Anterior cingulate cortex (tissue), 58 donors: ENCODE measurements at places on chromosomes 2 and 18.

DNA sequence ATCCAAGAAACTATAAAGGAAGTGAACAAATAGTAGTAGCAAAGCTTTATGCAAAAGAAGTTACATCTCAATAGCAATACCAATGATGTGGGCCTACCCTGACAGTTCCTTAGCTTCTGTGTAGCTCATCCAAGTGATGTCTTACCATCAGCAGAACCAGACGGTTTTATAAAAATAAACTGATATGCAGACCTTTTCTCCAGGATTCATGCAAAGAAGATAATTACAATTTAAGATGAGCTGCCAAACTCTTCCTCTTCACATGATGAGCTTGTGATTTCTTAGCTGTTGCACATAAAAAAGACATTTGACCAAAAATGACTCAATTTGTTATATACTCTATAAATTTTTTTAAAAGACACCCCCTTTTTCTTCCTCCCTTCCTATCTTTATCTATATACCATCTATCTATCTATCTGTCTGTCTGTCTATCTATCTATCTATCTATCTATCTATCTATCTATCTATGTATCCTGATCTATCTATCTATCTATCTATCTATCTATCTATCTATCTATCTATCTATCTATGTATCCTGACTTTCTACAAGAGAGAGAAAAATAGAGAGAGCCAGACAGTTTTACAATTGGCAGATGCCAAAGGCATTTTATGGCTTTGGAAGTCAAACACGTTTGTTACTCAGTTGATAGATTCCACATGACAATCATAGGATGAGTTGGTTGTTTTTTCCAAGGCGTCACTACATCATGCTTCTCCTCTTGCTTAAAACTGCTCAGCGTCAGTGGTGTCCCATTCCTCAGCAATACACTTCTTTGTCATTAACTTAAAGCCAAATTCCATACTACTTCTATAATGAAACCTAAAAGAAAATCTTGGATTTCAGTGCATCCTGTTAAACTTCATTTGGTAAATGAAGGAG is 65.9 kb upstream of the ACTR3 start:
- no peak for DNase-seq

DNA sequence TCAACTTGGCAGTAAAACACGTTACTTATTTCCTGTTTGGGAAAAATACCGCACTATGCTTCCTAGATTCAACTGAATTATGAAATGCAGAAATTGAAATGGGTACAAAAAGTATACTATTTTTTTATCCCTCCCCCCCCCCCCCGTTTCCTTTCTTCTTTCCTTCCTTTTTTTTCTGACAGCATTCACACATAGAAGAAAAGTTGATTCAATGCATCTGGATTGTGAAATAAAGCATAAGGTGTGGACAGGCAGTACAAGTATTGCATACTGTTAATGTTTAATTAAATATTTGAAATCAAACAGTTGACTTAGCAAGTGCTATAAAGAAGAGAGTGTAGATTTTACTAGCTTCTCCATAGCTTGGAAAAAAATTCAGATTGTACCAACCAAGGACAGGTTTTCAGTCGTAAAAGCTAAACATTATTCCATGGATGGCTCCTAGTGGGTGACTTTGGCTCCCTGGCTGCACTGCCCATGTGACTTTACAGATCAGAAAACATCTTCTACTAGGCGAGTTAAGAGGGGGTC is 21.6 kb upstream of the AGFG1 start:
- DNase-seq = no peak

DNA sequence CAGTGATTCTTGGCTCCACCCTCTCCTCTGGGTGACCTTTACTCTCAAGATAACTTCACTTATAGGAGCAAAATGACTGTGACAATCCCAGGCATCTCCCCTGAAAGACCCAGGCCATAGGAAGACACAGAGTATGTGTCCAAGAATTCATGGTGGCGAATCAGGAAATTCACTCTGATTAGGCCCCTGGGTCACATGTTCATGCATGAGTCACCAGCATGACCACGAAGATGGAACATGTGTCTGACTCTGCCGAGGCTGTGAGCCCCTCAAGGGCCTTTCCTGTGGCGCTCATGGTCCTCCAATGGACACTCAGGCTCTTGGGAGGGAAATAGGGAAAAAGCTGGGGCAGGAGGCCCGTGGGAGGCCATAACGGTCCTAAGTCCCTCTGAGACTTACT is 74.0 kb upstream of the TEX51 start:
- no peak for DNase-seq

GRCh38 chr2:208049006-208049405 is 23.7 kb upstream of the PLEKHM3 start:
- no peak for DNase-seq

DNA sequence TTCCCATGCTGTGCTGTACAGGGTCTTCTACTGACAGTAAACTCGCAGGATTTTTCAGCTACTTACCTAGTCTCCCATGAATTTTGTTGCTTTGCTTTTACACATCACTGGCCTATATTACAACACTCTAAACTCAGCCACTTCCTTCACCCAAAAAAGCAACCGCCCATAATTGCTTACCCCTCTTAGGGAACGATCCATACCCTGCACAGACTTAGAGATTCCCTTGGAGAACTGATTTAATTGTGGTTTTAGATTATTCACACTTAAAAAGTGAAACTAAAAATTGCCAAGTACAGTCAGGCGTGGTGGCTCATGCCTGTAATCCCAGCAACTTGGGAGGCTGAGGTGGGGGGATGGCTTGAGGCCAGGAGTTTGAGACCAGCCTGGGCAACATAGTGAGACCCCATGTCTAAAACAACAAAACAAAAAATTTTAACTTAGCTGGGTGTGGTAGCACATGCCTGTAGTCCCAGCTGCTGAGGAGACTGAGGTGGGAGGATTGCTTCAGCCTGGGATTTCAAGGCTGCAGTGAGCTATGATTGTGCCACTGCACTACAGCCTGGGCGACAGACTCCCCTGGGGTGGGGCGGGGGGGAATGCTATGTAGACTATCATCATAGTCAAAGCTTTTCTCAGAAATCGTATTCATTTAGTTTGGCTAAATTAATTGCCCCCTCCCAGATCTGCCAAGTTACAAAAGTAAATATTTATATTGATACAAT is 19.3 kb downstream of the MRPL30 start:
- DNase-seq = no peak
